ENCODE measurements at places on chromosomes 5 and 9.

- no peak for DNase-seq
Measured at GRCh38 chr5:68225188-68225910, 9.8 kb downstream of the PIK3R1 start.

GRCh38 chr5:175246889-175247520, 197.0 kb downstream of the DRD1 start:
- no peak for DNase-seq

GRCh38 chr5:53895091-53895683, 334.7 kb downstream of the NDUFS4 start:
- DNase-seq: no peak

DNA sequence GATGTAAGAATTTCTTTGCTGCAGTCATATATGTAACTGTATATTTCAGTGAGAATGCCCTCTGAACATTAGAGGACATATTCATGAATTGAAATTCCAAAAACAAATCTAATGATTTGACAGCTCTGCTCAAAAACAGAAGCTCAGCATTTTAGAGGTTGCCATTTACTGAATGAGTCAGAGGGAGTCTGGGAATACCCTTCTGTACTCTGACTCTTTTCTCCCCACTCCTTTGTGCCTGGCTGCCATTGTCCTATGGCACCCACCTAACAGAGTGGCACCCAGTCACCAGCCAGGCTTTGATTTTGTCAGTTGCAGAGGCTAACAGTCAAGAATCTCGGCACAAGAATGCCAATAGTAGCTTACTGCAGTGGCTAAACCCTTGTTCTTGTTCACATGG, 133.6 kb downstream of the ATG10 start:
- no peak for DNase-seq

GRCh38 chr5:129906177-129906887, 2.1 kb downstream of the CHSY3 start:
- DNase-seq: no peak

DNA sequence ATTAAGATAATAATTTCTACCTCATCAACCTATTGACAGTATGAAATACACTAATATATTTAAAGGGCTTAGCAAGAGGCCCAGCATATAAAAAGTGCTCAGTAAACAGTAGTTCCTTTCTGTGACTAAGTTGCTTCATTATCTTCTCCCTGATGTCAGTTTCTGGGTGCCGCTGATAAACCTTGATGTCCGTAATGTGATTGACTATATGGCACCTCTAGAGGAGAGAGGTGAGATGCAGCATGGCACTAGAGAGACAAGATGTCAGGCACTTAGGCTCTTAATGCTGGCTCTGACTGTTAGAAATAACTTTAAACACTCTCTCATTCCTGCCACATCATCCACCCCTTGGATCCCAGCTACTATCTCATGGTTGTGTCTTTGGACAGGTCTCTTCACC, 455.9 kb upstream of the KLF4 start:
- DNase-seq: no peak

DNA sequence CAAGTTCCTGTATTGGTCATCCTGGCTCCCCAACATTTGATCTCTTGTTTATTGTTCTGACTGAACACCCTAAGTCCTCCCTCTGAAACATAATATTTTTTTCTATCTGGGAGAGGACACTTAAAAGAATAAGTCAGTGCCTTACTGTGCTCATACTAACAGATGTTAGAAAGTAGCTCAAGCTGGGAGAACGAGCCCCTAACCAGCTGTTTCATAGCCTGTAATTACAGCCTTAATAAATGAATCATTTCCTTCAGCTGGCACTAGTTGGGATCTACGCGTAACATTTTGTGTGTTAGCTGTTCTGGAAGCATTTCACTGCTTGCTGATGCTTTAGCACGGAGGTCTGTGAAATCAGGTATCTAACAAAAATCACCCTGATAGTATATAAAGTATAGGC, 345.9 kb upstream of the RIOK2 start:
- no peak for DNase-seq

DNA sequence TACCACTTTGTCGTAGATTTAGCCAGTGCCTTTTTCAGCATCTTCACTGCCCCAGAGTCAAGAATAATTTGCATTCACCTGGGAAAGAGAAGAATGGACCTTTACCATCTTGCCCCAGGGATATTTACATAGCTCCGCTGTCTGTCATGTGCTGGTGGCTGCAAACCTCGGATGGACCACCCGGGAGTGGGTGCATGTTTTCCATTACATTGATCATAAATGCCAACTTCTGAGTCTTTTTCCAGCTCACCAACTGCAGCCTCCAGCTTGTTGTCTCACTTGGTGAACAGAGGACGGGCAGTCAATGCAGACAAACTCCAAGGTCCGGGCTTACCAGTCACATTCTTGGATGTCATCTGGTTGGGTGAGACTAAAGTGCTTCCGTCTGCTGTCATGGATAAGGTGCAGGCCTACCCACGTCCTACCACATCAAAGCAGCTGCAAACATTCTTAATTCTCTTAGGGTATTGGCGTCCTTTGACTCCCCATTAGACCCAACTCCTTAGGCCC, 155.8 kb upstream of the APC start:
- no peak for DNase-seq

DNA sequence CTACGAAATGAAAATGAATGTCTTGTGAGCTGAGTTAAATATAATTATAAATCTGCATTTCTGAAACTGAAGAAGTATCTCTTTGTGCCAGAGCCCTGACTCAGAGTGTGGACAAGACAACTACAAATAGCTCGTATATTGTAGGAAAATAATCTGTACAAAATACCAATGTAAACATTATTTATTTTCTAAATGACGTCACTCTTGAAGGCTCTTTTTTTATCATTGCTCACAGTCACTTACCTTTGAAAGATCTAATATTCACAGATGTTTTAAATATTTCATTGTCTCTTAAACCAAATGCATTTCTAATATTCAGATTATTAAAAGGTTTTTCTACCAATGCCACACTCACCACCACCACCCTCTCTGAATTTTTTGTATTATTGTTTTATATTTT, 226.1 kb downstream of the SLCO4C1 start:
- no peak for DNase-seq

- no peak for DNase-seq
Measured at GRCh38 chr5:111782216-111782615, 25.2 kb upstream of the NREP start.

GRCh38 chr5:153367466-153367865, 123.0 kb upstream of the GRIA1 start:
- no peak for DNase-seq

- no peak for DNase-seq
Measured at GRCh38 chr5:96049398-96050272, 88.0 kb upstream of the ELL2 start.

DNA sequence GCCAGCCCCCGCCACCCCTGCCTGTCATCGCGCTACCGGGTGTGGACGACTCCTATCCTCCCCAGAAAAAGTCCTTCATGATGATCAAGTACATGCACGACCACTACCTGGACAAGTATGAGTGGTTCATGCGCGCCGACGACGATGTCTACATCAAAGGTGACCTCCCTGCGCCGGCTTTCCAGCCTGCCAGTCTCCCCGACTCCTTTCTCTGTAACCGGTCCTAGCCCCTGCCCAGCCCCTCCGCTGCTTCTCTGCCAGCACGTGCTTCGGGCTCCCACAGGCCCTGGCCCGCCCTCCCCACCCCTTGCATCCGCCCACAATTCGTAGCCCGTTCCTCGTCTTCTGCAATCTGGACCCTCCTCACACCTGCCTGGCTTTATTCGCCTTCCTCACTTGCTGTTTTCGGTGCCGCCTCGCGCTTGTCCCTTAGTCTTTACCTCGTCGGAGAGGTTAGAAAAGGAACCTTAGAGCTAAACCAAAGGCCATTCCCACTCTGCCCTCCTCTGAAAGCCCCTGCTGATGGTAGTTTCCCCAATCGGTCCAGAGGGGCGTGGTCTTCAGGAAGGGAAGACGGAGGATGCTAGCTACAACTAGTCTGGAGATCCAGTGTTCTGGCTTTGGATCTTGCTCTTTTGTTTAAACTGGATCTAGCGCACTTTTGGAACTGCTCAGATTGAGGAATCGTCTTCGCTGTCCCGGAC, 1.4 kb downstream of the CHSY3 start:
- no peak for DNase-seq

DNA sequence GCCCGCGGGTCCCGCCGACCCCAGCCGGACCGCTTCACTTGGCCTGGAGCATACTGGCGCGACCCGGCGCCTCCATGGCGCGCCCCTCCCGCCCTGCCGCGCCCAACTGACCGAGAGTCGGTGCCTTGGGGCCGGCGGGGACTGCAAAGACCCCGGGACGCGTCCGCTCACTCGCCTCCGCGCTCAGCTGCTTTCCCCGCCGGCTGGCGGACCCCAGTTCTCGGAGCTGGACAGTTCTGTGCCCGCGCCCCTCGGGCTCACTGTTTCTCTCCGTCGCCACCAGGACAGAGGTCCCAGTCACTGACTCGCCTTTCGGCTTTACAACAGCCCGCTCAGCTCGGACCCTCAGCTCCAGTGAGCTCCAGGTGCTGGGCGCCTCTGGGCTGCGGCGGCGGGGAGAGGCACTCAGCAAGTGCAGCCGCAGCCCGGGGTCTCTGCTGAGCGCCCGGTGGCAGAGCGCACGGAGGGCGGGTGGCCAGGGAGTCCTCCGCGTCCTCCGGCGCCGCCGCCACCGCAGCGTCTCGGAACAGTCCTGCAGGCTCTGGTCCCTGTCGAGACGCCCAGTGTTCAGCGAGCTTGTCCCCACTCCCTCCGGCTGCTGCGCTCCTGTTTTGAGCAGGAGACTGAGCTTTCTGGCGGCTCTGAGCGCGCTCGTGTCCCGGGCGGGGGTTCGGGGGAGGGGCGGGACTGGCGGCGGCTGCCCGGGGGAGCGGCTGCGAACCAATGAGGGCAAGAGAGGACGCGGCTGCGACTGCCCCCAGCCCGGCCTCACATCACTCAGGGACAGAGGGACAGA, at the start of gene SMIM32:
Gene SMIM32 (minus strand): TSS at position 637 of the 796 bp plus-strand sequence. CDS start 638 bp downstream, outside the sequence.
- no peak for DNase-seq

- no peak for DNase-seq
Measured at GRCh38 chr5:149397530-149397929, 18.4 kb upstream of the IL17B start.

GRCh38 chr9:86985132-86985647, 37.9 kb upstream of the GAS1 start:
- no peak for DNase-seq

DNA sequence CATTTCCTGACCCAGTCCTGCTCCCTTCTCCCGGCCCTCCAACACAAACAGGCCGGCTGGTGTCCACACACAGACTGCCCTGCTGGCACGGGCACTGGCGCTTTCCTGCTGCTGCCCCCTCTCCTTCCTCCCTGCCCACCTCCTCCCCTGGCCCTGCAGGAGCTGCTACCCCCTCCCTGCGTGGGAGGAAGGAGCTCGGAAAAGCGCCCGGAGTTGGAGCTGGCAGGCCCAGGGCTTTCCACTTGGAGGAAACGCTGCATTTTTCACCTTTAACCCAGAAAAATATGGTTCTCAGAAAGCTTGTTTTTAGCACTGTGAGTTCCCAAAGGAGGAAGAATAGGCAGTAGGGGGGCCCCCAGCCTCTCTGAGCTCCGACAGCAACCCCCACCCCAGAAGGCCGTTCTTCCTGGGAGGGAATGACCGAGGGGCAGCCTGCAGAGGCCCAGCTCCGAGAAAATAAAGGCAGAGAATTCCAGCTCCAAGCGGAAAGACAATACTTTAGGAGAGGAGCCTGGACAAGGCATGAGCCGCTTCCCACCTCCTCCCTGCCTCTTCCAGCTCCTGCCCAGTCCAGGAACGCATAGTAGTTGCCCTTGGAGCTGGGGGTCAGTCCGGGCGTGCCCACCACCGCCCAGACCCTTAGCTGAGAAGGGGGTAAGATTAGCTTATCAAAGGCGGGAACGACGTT, 88.9 kb downstream of the LIFR start:
- DNase-seq: no peak

- no peak for DNase-seq
Measured at GRCh38 chr9:26802921-26803320, 89.7 kb downstream of the CAAP1 start.

DNA sequence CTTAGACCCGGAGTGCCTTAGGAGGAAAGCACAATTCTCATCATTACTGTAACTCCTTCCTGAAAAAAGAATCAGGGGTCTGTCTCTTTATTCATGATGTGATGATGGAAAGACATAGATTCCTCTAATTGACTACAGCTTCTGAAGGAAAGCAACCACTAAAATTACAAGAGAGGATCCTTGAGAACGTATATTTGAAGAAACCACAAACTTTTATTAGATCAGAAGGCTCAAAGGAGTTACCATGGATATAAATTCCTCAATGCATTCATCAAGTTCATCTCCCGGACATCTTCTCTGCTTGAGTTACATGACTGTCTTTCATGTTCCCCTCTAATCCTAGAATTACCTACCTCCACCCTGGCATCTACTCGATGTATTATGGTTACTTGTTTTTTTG, 104.1 kb upstream of the PAPPA start:
- DNase-seq: no peak

DNA sequence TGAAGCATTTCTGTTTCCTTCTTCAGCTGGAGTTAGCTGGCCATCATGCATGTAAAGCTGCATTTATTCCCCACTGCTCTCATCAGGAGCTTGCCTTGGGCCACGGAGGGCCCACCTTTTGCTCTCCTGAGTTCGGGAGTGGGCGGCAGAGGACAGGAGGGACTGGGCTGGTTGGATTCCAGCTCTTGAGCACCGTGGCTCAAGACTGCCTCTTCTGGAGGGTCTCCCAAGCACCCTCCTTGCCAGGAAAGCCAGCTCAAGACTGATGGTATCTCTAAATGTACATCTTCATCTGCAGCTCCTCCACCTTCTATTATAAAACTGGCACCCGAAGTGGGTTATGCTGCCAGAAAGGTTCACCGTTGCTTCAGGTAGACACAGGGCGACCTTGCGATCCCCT, 399.6 kb upstream of the IRX1 start:
- no peak for DNase-seq

DNA sequence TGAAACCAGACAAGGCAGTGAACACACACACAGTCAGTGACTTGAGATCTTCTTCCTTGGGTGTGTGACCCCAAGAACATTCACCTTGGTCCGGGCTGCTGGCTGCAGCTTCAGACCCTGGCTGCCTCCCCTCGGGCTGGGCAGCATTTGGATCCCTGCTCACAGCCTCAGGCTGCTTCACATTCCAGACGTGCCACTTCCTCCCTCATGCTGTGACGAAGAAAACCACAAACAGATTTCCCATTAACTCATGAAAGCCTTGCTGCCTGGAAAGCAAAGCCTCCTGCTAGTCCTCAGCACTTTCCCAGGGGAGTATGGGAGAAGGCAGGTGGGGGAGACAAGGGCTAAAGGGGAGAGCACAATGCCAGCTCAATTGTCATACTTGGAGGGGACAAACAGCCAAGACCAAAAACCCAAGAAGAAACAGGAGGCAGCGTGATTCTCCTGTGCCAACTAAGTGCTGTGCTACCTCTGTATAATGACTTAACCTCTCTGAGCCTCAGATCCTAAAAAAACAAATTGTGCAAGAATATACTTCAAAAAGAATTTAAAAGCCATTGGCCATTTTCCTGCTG, 594.6 kb upstream of the BRINP1 start:
- no peak for DNase-seq

GRCh38 chr5:1918488-1919208, 35.9 kb upstream of the IRX4 start:
- DNase-seq: no peak

- no peak for DNase-seq
Measured at GRCh38 chr9:19473605-19474004, 64.8 kb downstream of the ACER2 start.

GRCh38 chr9:21996438-21996837, 1.8 kb downstream of the CDKN2B-AS1 start:
- DNase-seq: no peak

Measured in OCI-LY7 (cell line).